ENCODE measurements at places on chromosomes 5 and 9.

GRCh38 chr5:89301321-89302025 is 418.5 kb upstream of the MEF2C start:
- DNase-seq: no peak

GRCh38 chr5:2262620-2263019 is 379.9 kb upstream of the IRX4 start:
- no peak for DNase-seq

DNA sequence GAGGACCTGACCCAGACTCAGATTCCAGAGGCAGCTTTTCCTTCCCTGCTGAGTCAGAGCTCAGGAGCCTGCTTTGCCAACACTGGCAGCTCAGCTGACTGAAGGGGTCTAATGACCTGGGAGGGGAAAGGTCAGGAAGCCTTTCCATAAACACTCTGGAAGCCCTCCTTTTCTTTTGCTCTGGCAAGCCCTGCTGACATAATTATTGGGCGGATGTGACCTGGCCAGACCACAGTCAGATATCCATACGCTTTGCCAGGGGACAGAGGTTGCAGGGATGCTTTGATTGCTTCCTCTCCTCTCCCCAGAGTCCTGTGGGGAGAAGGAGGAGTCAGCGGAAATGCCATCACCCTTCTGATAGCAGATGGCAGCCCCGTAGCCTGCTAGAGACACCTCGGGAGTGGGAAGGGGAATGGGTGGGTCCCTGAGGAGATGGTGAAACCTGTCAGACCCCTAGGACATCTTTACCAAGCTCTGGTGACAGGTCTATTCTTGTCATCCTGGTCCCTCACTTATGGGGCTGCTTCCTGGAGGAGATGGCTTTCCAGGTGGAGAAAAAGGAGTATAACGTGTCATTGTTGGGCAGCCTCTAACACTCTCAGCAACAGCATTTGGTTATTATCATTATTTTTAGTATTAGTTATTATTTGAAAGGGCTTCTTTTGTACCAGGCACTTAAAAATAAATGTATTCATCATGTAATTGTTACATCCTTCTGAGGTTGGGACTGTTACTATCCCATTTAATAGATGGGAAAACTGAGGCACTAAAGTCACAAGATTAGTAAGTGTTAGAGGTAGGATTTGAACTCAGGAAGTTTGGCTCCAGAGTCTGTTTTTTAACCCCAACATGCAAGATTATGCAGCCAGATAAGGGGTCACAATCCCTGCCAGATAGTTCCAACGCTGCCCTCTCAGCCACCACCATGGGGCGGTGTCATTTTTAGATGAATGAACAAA is 11.6 kb downstream of the COL27A1 start:
- no peak for DNase-seq

GRCh38 chr9:72038890-72039410 is 21.5 kb downstream of the C9orf57 start:
- peak; percentile 52 for DNase-seq

GRCh38 chr9:131845305-131846298 is 105.7 kb upstream of the RAPGEF1 start:
- no peak for DNase-seq

- DNase-seq: no peak
These were observed 2.5 kb downstream of the SH3PXD2B start for GRCh38 chr5:172451771-172452197.

- no peak for DNase-seq
These were observed 8.3 kb downstream of the C1QTNF3 start for GRCh38 chr5:34034534-34035327.

GRCh38 chr5:98218838-98219237 is 554.6 kb upstream of the RGMB start:
- DNase-seq: no peak

DNA sequence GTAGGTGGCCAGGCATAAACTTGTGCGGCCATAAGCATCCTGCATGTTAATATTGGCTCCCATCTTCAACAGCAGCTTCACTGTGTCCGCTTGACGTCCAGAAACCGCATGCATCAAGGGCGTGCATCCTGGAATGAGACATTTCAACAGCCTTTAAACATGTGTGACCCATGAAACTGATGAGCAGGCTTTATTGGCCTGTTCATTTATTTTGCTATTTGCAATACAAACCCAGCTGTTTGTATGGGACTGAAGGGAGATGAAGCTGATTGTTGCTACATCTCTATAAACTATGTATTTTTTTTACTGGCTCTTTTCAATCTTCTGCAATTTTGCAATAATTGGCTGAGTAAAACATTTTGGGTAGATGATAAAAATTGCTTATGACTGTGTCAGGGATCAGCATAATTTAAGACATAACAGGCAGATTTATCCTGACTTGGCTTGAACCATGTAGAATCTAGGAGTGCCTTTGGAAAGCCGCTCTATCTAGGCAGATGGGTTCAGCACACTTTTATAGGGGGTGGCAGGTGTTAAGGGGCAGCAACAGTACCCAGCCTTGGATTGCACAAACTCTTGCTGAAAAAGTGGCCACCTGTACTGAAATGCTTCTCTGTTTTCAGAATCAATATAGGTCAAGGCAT is 56.9 kb downstream of the ANKRD55 start:
- DNase-seq: no peak

- DNase-seq: peak; percentile 97
These were observed 80.4 kb upstream of the ADAMTSL1 start for GRCh38 chr9:18393340-18394130.

DNA sequence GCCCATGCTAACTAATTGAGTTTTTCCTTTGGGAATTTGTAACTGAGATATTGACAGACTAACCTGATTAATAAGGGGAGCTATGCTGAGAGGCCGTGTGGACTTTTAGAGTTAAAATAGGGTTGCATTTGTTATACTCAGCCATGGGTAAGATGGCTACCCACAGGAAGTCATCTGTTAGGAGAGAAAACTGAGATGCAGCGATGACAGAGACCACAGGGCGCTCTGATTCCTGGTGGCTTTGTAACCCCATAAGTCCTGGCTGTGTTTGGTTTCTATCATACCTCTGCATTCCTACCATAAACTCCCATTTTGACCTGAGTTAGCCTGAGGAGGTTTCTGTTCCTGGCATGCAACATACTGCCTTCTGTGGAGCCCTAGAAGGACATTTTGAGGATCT is 19.5 kb upstream of the PANK3 start:
- no peak for DNase-seq

- DNase-seq: no peak
These were observed 45.7 kb upstream of the TGFBR1 start for GRCh38 chr9:99058964-99059921.

DNA sequence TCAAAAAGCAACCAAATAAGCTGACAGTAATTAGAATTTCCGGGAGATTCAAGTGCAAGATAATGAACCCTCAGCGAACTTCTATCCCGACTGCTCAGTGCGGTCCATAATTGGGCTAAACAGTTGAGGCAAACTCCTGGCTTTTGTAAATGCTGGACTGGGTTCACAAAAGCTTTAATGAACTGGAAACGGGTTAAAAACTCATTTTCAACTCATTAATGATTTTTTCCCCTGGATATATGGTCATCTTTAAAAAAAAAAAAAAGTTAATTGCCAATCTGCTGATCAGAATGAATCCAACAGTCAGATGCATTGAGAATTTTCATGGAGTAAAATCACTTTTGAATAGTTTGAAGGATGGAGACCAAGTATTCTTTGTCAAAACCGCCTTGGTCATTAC is 79.5 kb upstream of the WWC1 start:
- DNase-seq: no peak

GRCh38 chr5:180644825-180645273 is 4.6 kb downstream of the FLT4 start:
- no peak for DNase-seq

- no peak for DNase-seq
These were observed 60.9 kb upstream of the SMARCA2 start for GRCh38 chr9:1954238-1954637.

GRCh38 chr5:83614841-83615240 is 105.8 kb downstream of the HAPLN1 start:
- DNase-seq: no peak

Data from NCI-H1436 (cell line).